ENCODE measurements at places on chromosomes 2 and 18.

GRCh38 chr2:189676471-189676870, 2.0 kb downstream of the ANKAR start:
- DNase-seq = no peak

- DNase-seq = no peak
Observed at GRCh38 chr2:86298411-86299390, 38.7 kb downstream of the REEP1 start.

GRCh38 chr2:56107502-56108220, 76.1 kb upstream of the CCDC85A start:
- DNase-seq = no peak

DNA sequence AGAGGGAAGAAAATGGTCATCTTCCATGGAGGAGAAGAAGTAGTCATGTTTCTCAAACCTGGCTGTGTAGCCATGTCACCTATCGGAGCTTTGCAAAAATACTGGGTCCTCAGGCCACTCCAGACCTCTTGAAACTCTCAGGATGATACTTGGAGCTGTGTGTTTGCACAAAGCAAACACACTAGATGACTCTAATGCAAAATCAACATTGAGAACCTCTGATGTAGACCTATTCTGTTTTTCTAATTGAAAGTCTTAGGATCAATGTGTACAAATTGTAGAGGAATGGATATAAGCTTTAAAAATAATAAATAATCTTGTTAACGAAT, 444.3 kb downstream of the RND3 start:
- DNase-seq = peak; percentile 54

DNA sequence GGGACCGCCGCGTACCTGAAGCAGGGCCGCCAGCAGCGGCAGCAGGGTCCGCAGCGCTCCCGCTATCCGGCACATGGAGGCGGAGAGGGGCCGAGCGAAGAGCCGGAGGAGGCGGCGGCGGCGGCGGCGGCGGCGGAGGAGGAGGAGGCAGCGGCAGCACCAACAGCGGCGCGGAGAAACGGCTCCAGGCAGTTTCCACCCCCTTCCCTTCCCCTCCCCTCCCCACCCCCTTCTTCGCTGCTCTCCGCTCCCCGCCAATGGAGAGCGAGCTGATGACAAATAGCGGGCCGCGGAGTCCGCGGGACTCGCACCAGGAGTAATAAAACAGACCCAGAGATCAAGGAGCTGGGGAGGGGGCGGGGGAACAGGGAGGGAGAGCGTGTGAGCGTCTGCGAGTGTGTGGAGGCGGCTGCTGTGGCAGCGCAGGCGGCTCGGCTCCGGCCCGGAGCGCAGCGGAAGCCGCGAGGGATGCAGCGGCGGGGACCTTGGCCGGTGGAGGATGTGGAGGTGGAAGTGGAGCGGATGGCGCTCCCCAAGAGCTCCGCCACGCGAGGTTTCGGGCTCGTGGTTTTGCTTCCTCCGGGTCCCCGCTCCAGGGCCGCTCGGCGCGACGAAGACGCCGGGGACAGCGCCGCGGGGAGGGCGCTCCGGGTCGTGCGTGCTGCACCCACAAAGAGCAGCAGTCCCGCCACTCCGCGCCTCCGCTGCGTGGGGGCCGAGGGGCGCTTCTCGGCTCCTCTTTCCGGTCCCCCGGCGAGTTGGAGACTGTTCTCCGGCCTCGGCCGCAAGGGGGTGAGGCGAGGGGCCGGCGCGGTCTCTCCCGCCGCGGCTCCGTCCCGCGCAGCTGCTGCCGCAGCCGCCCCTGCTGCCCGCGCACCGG, at the start of gene CDH2:
Gene CDH2 (minus strand): TSS at position 183 of the 880 bp plus-strand sequence. CDS start 108 bp downstream, at position 75.
- peak; percentile 34 for DNase-seq

- DNase-seq = no peak
Observed at GRCh38 chr2:69089266-69089665, 76.3 kb downstream of the ANTXR1 start.

GRCh38 chr2:126661702-126662500, 5.9 kb downstream of the GYPC start:
- no peak for DNase-seq

- DNase-seq = peak; percentile 14
Observed at GRCh38 chr2:98507891-98508708, 63.4 kb downstream of the INPP4A start.

- DNase-seq = no peak
Observed at GRCh38 chr2:182695776-182696175, 20.3 kb upstream of the DNAJC10 start.

DNA sequence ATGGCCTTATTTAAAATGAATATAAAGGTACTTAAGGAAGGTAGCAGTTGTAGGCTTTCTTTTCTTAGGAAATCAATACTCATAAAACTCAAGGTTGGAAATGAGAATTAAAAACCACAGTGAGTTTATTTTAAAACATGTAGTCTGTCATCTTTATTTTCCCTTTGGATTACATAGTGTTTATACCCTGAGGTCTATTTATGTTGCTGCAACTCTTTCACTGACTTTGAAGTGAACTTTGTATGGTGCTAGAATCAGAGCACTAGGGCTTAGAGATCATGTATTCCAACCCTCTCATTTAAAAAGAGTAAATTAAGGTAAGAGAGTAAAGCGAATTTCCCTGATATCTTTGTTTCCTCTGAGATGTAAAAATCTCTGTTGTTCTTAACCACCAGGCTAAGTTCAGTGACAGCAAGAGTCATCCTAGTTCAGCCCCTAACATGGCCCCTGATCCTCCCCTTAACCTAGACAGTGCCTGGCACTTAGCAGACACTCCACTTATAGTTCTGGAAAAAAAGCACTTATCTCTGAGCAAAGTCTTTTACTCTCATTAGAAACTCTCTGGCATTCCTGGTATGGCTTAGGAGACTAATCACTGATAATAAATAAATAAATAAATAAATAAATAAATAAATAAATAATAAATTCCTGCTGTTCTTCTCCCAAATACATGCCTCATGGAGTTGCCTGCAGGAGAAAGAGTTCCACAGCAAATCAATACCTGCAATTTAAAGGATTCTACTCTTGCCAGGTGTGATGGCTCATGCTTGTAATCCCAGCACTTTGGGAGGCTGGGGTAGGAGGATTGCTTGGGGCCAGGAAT, 33.0 kb upstream of the PPP1R1C start:
- DNase-seq = no peak

Data from thyroid gland (tissue), 4 donors.